ENCODE measurements at places on chromosomes 1 and 21. TPM values are rescaled to one million over a fixed set of nuclear protein-coding genes. Genes with fewer than 3 reads are reported as not detected.
A peak's percentile ranks its signal among the peaks of the same experiment; 100 is the strongest.

DNA sequence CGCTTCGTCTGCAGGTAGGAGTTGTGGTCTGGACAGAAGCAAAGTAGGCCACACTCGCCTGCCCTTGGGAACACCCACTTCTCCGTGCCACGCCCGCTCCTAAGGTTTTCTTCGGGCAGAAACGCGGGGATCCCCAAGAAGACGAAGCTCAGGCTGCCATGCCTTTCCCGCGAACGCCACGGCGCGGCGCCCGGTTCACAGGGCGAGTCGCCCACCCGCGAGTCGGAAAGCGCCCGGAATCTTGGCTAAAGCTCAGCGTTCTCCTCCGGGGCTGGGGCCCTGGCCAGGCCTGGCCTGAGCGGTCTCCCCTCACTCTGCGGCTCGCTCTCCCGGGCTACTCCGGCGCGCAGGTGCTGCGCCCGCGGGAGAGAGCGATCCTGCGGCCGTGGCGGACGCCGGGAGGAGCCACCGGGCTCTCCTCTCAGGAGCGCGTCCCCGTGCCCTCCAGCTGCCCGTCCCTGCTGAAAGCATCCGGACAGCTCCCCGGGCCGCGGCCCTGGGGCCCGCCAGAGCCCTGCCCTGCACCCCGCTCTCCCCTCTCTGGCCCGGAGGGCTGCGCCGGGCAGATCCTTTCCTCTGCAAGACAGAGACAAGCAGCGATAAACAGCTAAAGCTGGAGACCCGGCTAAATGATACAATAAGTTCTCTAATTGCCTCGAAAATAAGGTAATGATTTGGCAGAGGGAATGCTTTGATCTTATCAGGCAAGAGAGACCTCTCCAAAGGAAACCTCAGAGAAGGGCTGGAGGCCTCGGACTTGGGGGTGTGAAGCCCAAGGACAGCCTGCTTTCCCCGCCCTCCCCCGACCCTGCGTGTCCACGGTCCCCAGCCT lies 6.7 kb upstream of the WNT2B start:
- DNase-seq: peak; percentile 83

GRCh38 chr1:209519786-209520185 lies 63.7 kb upstream of the CAMK1G start:
- DNase-seq: no peak

DNA sequence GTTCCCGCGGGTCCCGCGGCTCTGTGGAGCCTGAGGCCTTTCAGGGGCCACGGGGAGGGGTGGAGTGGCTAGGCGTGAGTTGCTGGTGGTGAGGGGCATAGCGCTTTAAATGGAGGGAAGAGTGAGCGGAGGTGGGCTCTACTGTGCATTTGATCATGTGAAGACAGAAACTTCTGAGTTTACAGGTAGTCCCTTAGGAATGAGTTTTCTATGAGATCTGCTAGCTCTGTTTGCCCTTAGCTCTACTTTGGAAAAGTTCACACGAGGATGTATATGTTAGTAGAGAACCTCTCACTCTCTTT lies 593 bp downstream of the ST6GALNAC3 start:
- no peak for DNase-seq

COL24A1 gene
- polyA plus RNA-seq: 3.2 TPM

- no peak for DNase-seq
Measured at GRCh38 chr1:211630236-211631081, 45.0 kb downstream of the NEK2 start.

LAPTM5 gene
- polyA plus RNA-seq: 5.4 TPM

SCAMP3 gene
- polyA plus RNA-seq: 131 TPM

All from hepatocyte (in vitro differentiated cells).